ENCODE measurements at places on chromosomes 2 and 18. TPM values are rescaled to one million over a fixed set of nuclear protein-coding genes. Genes with fewer than 3 reads are reported as not detected.

- DNase-seq: no peak
Observed at GRCh38 chr2:227033471-227034148, 130.4 kb downstream of the COL4A4 start.

ERICH2 gene
- total RNA-seq: not detected

NGEF gene
- total RNA-seq: 16.5 TPM

RAPGEF4 gene
- total RNA-seq: 2.6 TPM
